Stimulated activated CD4-positive, alpha-beta T cell treated with anti-CD3 and anti-CD28 coated beads, Interleukin-15, amount 100 ng/mL, for 24 hours (primary cell): ENCODE measurements at places on chromosomes 13 and 19.

DNA sequence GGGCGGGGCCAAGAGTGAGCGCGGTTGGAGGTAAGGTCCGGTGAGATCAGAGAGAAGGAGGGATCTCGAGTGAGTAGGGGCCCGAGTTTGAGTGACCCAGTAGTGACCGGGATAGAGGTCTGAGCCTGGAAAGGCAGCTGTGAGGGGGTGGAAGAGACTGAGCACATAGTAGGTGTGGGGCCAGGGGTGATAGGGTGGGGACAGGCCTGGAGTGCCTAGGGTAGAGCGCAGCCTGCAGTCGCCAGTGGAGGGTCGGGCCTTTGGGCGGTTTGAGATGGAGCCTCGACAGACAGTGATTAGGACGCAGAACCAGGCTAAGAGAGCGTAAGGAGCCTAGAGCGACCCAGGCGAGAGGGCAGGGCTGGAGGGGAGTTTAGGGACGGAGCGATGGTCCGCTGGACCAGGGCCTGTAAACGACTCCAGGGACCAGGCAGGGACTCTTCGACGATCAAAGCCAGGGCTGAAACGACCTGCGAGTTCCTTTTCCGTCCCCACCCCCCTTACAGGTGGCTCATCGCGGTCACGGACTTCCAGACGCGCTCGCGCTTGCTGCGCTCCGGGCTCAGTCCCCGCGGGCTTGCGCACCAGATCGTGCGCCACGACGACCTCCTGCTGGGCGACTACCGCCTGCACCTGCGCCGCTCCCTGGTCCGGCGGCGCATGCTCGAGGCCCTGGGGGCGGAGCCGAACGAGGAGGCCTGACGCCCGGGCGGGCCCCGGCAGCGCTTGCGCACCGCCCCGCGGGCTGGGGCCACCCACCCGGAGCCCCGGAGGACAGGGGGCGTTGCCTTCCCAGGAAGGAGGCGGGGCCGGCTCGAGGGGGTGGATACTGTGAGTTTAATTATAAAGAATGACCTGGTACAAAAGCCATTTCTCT, 9.4 kb downstream of the C19orf81 start:
- DNase-seq, result peak; percentile 82

DNA sequence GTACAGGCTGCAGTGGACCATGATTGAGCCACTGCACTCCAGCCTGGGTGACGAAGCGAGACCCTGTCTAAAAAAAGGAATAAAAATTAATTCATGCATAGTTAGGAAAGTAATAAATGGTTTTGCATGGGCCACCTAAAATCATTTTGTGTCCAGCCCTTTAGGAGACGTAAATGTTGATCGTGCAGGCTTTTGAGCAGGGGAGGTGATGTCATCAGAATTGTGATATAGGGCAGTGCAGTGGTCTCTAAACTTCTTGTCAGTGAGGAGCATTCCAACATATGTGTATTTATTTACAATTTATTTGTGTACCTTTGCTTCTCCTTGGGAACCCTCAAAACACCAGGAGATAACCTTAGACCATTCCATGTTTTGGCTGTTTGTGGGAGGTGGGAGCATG, 3.0 kb downstream of the SMARCA4 start:
- DNase-seq, result no peak

GRCh38 chr19:53388904-53389303, 6.0 kb upstream of the ZNF765 start:
- no peak for DNase-seq

GRCh38 chr13:44825953-44826352, 163.3 kb downstream of the NUFIP1 start:
- no peak for DNase-seq

DNA sequence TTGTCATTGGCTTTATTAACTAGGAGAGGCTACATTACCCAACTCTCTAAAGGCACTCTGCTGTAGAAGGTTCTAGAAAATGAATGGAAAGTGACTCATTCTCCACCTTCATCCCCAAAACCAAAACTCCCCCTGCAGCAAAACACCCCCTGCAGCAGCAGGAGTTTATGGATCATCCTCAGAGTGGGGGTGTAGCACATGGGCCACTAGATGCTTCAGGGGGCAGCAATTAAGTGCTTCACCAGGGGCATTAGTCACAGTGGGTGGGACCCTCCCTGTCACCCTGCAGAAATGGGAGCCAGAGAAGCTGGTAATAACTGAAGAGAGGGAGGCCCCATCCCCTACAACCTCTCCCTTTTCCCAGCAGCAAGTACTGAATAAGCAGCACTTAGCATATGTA, 64.5 kb upstream of the MED4 start:
- DNase-seq, result peak; percentile 21

DNA sequence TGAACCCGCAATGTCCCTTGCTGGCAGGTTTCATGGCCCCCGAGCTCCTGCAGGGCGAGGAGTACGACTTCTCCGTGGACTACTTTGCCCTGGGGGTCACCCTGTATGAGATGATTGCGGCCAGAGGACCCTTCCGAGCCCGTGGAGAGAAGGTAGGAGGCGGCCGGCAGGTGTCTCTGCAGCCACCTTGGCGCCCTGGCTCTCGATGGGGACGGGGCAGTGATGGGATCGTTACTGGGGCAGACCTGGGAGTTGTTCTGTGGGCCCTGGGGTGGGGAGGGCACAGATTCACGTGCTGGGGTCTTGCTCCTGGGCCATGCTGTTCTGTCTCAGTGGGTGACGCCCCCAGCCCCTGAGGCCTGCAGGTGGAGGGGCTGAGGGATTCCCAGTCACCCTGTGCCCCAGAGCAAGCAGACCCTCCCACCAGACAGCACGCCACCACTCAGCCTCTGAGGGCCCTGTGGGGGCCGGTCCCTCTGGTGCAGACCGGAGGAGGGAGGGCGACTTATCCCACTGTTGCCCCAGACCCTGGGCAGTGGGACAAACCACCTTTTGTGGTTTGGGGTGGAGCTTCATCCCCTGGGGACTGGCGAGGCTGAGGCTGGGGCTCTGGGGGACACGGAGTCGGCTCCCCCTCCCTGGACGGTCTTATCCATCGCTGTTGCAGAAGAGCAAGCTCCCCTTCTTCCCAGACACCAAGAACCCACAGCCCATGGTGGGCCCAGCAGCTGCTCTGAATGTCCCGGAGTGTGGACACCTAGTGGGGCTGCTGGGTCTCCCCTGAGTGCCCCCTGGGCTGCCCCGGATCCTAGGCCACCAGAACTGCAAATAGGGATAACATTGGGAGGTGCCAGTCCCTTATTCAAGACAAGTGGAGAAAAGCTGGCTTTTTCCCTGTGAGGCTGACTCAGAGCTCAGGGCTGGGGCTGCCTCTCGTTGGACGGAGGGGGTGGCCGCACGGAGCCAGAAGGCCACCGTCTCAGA, 27.5 kb upstream of the TMEM255B start:
- no peak for DNase-seq
